Activated T-cell treated with anti-CD3 and anti-CD28 coated beads for 4 hours (primary cell): ENCODE measurements at places on chromosomes 3 and 15.

GRCh38 chr3:31448035-31448881 is 84.5 kb upstream of the STT3B start:
- DNase-seq = no peak

DNA sequence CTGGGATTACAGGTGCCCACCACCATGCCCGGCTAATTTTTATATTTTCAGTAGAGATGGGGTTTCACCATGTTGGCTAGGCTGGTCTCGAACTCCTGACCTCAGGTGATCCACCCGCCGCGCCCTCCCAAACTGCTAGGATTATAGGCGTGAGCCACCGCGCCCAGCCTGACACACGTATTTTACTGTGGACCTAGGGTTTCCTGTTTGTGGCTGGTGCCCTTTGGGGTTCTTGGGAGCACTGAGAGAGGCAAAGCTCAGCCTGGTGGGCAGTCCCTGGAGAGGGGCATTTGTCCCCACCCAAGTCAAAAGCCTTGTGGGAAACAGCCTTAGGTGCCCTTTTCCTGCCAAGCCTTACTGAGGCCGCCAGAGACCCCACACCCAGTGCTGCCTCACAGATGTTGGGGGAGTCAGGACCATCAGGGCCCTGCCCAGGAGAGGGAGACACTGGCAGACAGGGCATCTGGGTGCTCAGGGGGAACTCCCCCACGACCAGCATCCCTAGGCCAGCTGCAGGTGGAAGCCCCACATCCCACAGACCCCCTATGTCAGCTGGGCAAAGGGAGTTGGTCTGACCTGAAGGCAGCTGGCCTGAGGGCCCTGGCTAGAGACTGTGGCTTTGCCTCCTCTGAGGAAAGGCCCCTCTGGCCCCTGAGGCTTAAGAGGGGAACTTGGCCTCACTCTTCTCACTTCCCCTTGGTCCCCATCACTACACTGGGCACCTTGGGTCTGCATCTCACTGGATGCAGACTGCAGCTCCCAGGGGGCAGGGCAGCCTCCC is 35.1 kb downstream of the DNAH1 start:
- no peak for DNase-seq

- peak; percentile 51 for DNase-seq
Observed at GRCh38 chr3:153160451-153161137, 1.4 kb upstream of the RAP2B start.

GRCh38 chr3:48826451-48826850 is 21.2 kb downstream of the PRKAR2A start:
- no peak for DNase-seq

- peak; percentile 4 for DNase-seq
Observed at GRCh38 chr3:44648564-44649229, at the start of gene ZNF35. ZNF35 (plus strand) TSS chr3:44648732; CDS start chr3:44651068, 2,336 bp downstream.

DNA sequence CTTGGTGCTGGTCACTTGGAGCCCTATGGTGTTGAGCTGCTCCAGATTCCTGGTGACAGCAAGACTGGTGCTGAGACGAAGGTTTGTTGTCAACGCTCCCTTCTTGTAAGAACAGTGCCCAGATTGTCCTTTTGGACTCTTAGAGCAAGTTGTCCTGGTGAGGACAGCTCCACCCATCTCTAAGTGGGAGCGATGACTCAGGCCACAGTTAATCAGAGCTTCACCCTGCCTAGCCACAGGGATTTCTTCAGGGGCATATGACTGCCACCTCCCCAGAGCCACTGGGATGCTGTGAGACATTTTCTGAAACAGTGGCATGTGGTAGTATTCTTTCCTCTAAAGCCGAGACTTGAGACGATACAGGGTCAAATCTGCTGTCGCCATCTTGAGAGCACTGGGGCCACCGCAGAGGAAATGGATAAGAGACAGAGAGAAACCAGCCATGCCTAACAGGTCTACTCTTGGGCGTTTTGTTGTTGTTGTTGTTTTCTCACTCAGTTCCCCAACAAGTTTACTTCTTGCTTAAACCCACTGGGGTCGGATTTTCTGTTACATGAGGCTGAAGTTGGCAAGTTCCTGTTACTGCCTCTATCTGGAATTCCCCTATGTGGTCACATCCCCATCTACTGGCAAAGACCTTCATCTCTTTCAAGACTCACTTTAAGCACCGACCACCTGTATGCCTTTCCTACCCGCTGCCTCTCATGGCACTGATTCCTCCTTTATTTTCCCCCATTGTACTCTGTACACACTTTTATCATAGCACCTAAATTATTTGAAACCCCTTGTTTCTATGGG is 16.0 kb upstream of the PCOLCE2 start:
- no peak for DNase-seq

GRCh38 chr3:42983927-42984326 is 4.8 kb downstream of the GASK1A start:
- DNase-seq = no peak

DNA sequence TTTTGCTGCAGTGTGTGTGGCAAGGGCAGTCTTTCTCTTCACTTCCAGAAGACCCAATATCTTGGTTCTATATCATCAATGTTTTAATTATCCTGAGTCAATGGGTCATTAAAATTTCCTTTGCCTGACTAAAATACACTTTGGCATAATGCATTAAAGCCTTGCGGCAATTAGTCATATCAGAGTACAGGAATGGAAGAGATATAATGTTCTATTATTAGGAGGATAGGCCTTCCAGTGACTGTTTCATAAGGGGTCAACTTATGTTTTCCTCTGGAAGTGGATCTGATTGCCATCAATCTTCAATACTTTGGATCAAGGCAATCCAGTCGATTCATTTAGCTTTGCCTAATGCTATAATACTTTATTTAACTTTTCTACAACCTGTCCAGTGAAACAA is 9.4 kb upstream of the SECISBP2L start:
- DNase-seq = no peak

GRCh38 chr3:120064641-120065040 is 29.6 kb downstream of the GSK3B start:
- DNase-seq = no peak

DNA sequence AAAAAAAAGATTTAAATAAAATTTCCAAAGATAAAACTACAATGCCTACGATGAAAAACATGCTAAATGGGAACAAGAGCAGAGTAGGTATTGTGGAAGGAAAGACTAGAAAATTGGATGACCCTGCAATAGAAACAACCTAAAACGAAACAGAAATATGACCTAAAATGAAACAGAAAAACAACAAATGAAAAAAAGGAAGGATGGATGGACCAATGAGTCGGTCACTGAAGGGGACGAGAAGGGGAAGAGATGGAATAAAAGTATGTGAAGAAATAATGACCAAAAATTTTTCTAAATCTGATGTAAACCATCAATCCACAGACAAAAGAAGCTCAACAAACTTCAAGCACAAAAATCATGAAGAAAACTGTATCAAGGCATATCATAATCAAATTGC is 44.8 kb downstream of the TBC1D2B start:
- no peak for DNase-seq

GRCh38 chr15:48175126-48175525 is 3.0 kb downstream of the MYEF2 start:
- no peak for DNase-seq

- DNase-seq = no peak
Observed at GRCh38 chr3:194960446-194961032, 274.9 kb downstream of the FAM43A start.

DNA sequence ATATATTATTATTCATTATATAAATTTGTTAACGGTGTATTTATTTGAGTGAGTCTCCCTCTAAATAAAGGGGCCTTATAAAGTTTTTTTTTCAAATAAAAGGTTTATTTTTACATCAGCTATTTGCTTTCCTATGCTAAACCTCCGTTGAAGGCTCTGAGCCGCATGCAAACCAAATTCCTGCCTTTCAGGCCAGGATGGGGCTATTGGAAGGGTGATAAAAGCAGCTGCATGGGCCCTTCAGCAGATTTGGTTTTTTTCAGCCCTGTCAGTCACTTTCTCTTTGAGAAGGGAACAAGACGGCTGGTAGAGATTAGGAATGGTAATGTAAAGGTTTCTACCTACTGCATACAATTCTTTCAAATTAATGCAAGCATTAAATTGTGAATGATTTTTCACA is 244.2 kb downstream of the WNT5A start:
- no peak for DNase-seq

- no peak for DNase-seq
Observed at GRCh38 chr3:61181874-61182273, 69.4 kb downstream of the FHIT start.

DNA sequence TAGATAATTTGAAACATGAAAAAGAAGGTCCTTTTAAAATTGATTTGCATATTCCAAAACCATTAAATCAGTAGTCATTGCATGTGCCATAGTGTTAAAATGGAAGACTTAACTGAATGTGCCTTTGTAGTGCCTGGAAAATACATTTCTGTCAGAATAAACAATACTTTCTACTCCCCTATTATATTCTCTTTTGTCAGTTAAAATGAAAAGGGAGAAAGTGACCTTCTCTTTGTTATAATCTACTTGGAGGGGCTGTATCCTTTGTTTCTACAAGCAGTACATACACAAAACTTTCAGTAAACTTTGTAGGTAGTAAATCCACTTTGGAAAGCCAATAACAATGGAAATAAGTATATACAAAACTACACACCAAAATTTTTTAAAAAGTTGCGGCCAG is 189.5 kb downstream of the NLGN1 start:
- DNase-seq = no peak

- DNase-seq = no peak
Observed at GRCh38 chr3:38112378-38112761, 24.6 kb downstream of the ACAA1 start.

- DNase-seq = no peak
Observed at GRCh38 chr15:89068325-89068784, 19.9 kb upstream of the ABHD2 start.

DNA sequence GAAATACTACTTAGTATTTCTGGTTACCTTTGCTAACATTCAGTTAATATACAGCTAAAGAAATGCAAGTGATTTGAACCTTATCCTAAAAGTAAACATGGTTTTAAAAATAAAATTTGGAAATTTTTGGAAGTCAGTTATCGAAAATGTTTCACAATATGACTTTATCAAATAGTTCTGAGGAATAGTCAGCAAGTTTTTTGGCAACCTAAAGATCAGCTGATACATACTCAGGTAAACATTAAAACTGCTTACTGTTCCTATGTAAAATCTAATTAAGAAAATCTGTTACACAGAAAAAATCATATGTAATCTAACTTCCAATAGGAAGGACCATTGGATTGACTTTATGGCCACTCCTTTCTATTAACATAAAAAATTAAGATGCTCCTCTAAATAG is 24.1 kb downstream of the IFT80 start:
- DNase-seq = no peak

DNA sequence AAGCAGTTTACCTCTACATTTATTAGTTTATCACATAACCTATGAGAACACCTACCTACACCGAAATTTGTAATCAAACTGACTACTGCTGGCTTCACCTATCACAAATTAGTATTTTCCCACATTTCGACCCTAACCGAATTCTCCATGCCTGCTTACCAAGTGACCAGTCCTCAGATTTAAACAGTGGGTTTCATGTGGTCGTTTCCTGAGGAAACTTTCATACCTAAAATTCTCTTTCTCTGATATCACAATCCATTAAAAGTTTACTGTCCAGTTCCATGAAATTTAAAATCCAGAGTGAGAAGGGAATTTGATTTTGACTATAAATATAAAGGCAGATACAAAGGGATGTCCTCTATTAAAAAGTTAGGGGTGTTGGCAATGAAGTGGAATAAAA is 1.9 kb downstream of the PLOD2 start:
- DNase-seq = no peak

GRCh38 chr15:64597477-64597822 is 137.1 kb downstream of the ZNF609 start:
- no peak for DNase-seq

DNA sequence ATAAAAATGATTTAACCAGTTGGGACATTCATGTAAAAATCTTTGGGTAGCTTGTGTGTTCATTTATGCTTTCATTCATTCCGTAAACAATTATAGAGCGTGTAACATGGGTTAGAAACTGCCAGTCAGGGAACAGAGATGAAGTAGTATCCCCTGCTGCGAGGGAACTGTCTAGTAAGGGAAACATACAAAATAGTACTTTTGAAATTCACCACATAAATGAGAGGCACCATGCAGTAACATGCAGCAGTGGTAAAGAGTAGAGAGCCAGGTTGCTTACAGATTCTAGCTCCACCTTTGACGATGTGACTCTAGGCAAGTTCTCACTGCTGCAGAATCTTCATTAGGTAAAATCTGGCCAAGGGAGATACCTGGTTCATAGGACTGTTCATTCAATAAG is 938 bp downstream of the DZIP3 start:
- no peak for DNase-seq

DNA sequence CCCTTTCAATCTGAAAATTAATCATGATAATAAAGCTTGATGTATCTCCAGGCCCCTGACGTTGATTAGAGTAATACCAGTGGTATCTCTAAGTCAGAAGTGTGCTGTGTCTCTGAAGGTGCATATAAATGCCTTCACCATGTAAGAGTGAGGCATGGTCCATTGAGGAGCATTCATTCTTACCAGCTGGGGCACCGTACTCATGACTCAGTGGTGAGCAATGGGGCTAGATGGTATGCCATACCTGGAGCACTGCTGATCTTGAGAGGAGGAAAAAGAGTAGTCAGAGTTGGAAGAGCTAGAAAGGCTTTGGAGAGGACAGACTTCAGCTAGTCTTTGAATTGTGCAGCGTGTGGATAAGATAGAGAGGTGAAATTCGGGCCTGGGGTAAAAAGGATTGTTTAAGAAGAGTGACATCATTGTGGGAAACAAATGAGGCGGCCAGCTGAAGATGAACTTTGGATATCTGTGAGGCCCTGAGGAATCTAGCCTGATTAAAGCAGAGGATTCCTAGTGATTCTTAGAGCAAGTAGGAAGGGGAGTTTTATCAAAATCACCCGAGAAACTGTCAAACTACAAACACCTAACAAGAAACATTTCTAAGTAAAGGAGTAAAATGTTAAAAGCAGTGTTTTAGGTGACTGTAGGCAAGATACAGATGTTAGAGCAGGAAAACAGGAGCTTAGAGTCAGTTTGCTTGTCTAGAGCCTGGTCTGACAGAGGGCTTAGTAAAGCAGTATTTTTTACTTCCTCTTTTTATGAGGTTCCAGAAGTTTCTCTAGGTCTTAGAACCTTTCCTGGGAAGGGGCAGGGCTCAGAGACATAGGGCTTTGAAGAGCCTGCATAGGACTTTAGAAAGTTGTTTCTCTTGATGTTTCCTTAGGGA is 13.6 kb downstream of the TMOD3 start:
- no peak for DNase-seq

- DNase-seq = no peak
Observed at GRCh38 chr3:171531716-171532115, 71.5 kb upstream of the TNIK start.

- no peak for DNase-seq
Observed at GRCh38 chr15:96333131-96334016, 2.9 kb downstream of the NR2F2 start.
